A673 (cell line): ENCODE measurements at places on chromosomes 6 and 20. TPM values are rescaled to one million over a fixed set of nuclear protein-coding genes. Genes with fewer than 3 reads are reported as not detected.
A peak's percentile ranks its signal among the peaks of the same experiment; 100 is the strongest.

IMPG1 gene
- not detected in 2 replicates for total RNA-seq

CYP21A2 gene
- total RNA-seq = 0.15 TPM in 1 of 2 replicates, not detected in the other

SFTA2 gene
- not detected in 2 replicates for total RNA-seq

DNA sequence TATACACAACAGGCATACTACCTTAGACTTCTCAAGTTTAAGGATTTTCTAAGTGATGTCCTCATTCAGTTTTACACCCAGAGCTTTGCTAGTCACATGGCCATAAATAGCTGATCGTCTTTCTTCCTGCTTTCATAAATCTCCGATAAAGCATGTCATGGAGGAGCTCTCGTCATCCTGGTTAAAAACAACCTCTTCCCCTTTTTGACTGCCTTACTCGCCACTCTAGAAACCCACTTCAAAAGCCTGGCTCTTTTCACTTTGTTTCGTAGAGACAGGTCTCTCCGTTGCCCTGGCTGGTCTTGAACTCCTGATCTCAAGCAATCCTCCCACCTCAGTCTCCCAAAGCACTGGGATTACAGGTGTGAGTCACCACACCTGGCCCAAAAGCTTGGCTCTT is 67.0 kb upstream of the SMIM29 start:
- H3K27me3 ChIP-seq = no peaks in the 10 kb centered on the region
- no peaks in the 10 kb centered on the region for H3K36me3 ChIP-seq

DNA sequence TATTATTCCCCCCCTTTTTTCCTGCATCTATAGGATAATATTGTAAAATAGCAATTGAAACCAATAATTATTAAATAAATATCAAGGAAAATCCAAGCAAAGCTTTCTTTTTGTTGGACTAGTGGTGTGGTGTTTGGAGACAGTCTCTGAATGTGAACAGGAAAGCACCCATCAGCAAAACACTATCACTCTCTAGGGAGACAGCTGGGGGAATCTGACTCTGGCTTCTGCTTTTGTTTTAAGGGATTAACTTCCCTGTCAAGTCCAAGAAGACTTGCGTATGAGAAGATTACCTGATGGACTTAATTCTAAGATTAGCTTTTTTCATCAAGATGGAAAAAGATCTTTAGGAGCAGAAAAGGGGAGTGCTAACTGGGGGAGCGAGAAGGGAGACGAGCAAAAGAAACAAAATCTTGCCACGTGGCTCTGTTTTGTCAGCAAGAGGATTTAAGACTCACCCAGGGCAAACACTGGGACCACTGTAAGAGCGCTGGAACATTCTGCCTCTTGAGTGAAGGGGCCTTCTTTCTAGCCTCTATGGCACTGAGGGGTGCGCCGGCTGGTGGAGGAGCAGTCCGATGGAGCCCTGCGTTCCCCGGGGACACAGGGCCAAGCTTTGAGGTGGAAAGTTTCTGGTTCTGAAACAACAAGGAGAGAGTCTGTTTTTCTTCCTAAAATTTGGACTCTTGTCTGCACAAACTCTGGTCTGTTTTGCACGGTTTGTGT is 570 bp downstream of the TULP4 start:
- H3K4me3 ChIP-seq = no peak overlapping the region
- DNase-seq = peak; percentile 51
- no peaks in the 10 kb centered on the region for H3K27me3 ChIP-seq
- peak overlapping the region; percentile 42 for H3K27ac ChIP-seq

DNA sequence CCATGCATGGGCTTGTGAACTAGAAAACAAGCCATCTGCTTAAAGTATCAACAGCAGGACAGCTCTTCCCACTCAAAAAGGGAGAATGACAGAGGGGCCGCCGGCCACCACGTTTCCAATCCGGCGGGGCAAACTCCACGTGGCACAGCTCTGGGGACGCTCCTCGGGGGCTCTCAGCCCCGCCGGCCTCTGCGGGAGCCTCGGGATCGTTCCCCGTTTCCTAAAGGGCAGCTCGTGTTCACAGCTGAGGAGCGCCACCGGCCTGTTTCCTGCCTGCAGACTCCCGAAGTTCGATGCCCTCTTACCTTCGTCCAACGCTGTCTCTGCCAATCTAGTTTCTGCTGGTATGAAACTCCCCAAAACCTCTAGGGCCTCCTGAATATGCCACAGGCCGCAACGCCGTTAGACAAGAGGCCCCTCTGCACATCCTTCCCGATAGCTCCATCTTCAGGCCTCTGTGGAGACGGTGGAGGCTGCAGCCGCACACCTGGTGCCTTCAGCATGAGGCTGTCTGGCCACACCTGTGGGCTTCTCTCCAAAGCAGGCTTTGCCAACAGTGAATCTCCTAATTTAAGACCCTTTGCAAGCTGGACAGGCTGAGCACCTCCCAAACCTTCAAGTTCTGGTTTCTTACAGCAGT is 46.5 kb downstream of the KCNQ2 start:
- H3K4me1 ChIP-seq = no peaks in the 10 kb centered on the region
- no peak overlapping the region for H3K27ac ChIP-seq
- H3K27me3 ChIP-seq = peaks cover 1% of the 10 kb centered on the region
- no peak for DNase-seq
- no peaks in the 10 kb centered on the region for H3K36me3 ChIP-seq

GRCh38 chr20:34015401-34016335 is 22.0 kb downstream of the RALY start:
- no peak for DNase-seq
- no peaks in the 10 kb centered on the region for H3K36me3 ChIP-seq
- no peak overlapping the region for H3K27ac ChIP-seq
- no peak overlapping the region for H3K4me3 ChIP-seq
- H3K4me1 ChIP-seq = no peaks in the 10 kb centered on the region
- H3K27me3 ChIP-seq = no peaks in the 10 kb centered on the region
